Effector memory CD8-positive, alpha-beta T cell (primary cell): ENCODE measurements at places on chromosomes 7 and 10.

- peaks cover 3% of the 10 kb centered on the region for H3K36me3 ChIP-seq
- no peaks in the 10 kb centered on the region for H3K27me3 ChIP-seq
- no peak overlapping the region for H3K27ac ChIP-seq
- H3K4me3 ChIP-seq: no peak overlapping the region
- no peaks in the 10 kb centered on the region for H3K4me1 ChIP-seq
Observed at GRCh38 chr7:130543487-130544010, 51.7 kb downstream of the MEST start.

DNA sequence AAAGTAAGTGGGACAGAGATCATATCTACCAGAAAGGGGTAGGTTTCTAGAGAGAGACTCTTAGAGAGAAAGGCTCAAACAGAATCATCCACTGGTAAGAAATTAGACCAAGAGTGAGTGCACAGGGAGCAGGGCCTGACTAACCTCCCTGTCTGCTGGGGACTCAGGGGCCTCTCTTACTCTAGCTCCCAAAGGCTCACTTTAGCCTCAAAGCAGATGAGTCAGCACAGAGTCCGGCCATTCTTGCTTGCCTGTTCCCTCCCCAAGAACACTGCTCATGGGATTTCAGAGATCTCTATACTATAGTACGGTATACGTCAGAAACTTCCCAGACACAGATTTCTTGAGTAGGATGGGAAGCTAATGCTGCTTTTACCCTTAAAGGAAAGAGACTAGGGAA, 32.7 kb downstream of the RBM28 start:
- peaks cover 75% of the 10 kb centered on the region for H3K36me3 ChIP-seq
- no peak overlapping the region for H3K4me3 ChIP-seq
- peaks cover 22% of the 10 kb centered on the region for H3K4me1 ChIP-seq
- no peak overlapping the region for H3K27ac ChIP-seq

DNA sequence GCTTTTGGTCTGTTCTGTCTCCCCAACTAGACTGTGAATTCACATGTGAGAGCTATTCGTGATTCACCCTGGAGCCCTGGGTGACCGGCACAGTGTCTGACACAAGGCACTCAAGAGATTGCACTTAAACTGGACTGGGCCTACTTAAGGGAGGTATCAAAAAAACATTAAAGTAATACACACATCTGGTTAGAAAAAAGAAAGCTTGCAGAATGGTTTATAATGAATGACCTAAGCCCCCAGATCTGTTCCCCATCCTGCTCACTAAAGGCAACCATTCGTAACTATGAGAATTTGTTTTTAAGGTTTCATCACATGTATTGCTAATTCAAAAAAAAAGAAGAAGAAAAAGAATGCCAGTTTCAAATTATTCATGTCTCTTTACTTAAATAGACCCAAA, 74.5 kb downstream of the DGKI start:
- H3K4me1 ChIP-seq: no peaks in the 10 kb centered on the region
- no peaks in the 10 kb centered on the region for H3K27me3 ChIP-seq
- H3K4me3 ChIP-seq: no peak overlapping the region
- H3K36me3 ChIP-seq: no peaks in the 10 kb centered on the region
- DNase-seq: no peak

GRCh38 chr7:21568762-21569161, 25.9 kb downstream of the DNAH11 start:
- no peak overlapping the region for H3K27ac ChIP-seq
- DNase-seq: no peak
- peaks cover 20% of the 10 kb centered on the region for H3K27me3 ChIP-seq

DNA sequence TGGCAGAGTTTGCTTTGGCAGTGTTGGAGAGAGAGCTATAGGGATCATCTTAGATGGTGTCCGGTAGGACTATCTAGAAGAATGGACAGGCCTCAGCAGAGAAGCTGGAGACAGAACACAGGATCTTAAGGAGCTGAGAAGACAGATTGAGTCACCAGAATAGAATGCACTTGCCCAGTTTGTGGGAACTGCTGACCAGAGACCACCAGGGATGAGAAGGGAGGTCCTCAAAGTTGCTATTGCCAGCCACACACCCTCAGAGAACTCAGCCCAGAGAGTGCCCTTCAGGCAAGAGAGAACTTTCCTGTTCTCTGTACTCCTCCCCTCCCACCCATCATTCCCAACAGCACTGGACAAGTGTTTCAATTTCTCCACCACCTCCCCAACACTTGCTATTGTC, 25.3 kb upstream of the GALNT11 start:
- DNase-seq: no peak
- H3K4me3 ChIP-seq: no peak overlapping the region
- no peaks in the 10 kb centered on the region for H3K4me1 ChIP-seq
- no peaks in the 10 kb centered on the region for H3K36me3 ChIP-seq

GRCh38 chr7:2953588-2954407, 89.9 kb downstream of the CARD11 start:
- peaks cover 44% of the 10 kb centered on the region for H3K4me1 ChIP-seq
- H3K27me3 ChIP-seq: no peaks in the 10 kb centered on the region
- H3K36me3 ChIP-seq: peaks cover 58% of the 10 kb centered on the region
- DNase-seq: peak; percentile 27
- H3K27ac ChIP-seq: peak overlapping the region; percentile 89

DNA sequence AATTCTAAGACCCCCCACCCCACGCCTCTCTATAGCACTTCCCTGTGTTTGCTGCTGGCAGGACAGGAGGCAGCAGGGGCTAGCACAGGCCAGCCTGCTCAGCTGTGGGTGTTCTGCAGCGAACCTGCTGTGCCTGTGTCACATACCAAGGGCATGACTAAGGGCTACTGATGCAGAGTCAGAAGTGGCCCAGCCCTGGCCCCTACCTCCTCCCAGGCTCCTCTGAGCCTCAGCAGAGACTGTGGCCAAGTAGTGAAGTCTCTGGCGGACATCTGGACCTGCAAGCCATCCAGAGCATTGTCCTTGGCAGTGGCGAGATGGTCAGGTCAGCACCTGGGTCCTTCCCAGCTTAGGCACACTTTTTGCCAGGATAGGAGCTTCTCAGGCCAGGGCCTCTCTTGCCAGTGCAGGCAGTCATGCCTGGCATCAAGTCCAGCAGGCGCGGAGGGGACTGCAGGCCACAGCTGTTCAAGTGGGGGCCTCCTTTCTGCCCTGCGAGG, 116.3 kb upstream of the RET start:
- no peaks in the 10 kb centered on the region for H3K4me1 ChIP-seq
- no peak for DNase-seq
- H3K27me3 ChIP-seq: no peaks in the 10 kb centered on the region
- H3K36me3 ChIP-seq: peaks cover 3% of the 10 kb centered on the region
- H3K4me3 ChIP-seq: no peak overlapping the region
- peak overlapping the region; percentile 39 for H3K27ac ChIP-seq
